ENCODE measurements at places on chromosomes 13 and 19.
A peak's percentile ranks its signal among the peaks of the same experiment; 100 is the strongest.

GRCh38 chr13:41588899-41589298, 131.5 kb downstream of the RGCC start:
- peak; percentile 89 for DNase-seq

DNA sequence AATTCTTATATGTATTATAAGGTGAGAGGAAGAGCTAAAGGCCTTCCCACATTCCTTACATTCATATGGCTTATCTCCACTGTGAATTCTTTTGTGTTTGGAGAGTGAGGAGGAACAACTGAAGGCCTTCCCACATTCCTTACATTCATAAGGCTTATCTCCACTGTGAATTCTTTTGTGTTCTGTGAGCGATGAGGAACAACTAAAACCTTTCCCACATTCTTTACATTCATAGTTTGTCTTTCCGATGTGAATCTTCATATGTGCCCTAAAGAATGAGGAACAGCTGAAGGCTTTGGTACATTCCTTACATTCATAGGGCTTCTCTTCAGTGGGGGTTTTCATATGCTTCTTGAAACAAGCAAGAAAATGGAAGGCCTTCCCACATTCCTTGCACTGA, 13.3 kb downstream of the ZNF699 start:
- peak; percentile 32 for DNase-seq

DNA sequence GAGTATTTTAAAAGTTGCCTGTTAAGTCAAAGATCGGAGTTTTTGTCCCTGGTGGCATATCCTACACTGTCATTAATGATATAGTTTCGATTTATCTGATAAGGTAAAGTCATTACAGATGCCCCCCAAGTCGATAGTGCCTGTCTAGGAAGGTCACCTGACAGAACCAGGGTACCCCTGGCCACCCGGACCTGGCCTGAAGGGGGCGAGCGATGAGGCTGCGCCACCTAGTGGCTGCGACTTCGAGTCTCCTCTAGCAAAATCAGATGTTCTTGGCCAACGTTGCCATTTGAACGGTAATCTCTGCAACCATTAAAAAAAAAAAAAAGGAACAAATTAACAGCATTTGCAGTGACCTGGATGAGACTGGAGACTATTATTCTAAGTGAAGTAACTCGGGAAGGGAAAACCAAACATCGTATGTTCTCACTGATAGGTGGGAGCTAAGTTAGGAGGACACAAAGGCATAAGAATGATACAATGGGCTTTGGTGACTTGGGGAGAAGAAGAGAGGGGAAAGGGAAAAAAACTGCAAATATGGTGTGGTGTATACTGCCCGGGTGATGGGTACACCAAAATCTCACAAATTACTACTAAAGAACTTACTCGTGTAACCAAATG, 565.1 kb downstream of the LIG4 start:
- peak; percentile 48 for DNase-seq

GRCh38 chr13:46484561-46484960, 68.4 kb upstream of the LRCH1 start:
- DNase-seq: no peak

GRCh38 chr13:75901501-75901900, 265.4 kb downstream of the LMO7 start:
- DNase-seq: no peak

GRCh38 chr19:1324806-1325567, 39.3 kb downstream of the EFNA2 start:
- DNase-seq: peak; percentile 88

- DNase-seq: no peak
Measured at GRCh38 chr13:113116871-113117271, 5.7 kb upstream of the F10 start.

- DNase-seq: no peak
Measured at GRCh38 chr13:46004491-46004890, 48.1 kb downstream of the ZC3H13 start.

DNA sequence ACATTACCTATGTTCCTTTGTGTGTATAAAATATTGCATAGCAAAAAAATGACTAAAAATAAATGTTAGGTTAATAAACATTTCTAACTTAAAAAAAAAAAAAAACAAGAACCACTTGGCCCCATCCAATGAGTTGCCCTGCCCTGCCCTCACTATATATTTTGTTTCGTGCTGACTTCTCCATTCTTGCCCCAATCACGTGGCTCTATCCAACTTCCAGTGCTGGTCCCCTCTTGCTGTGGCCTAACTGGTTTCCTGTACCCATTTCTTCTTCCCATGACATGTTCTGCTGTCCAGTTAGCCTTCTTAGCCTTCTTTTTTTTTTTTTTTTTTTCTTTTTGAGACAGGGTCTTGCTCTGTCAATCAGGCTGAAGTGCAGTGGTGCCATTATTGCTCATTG, 151.6 kb downstream of the FOXO1 start:
- no peak for DNase-seq

GRCh38 chr13:30629527-30629926, 11.8 kb downstream of the USPL1 start:
- DNase-seq: no peak

- no peak for DNase-seq
Measured at GRCh38 chr13:38686577-38687245, at the start of gene FREM2. Gene FREM2, plus strand, starts transcription at chr13:38687077. Its CDS starts 268 bp downstream, at chr13:38687345.

GRCh38 chr19:531753-532560, at the start of gene CDC34:
Gene CDC34, plus strand, starts transcription at chr19:531760. Its CDS starts 172 bp downstream, at chr19:531932.
- no peak for DNase-seq

- DNase-seq: peak; percentile 0
Measured at GRCh38 chr13:67416047-67416925, 186.2 kb upstream of the PCDH9 start.

DNA sequence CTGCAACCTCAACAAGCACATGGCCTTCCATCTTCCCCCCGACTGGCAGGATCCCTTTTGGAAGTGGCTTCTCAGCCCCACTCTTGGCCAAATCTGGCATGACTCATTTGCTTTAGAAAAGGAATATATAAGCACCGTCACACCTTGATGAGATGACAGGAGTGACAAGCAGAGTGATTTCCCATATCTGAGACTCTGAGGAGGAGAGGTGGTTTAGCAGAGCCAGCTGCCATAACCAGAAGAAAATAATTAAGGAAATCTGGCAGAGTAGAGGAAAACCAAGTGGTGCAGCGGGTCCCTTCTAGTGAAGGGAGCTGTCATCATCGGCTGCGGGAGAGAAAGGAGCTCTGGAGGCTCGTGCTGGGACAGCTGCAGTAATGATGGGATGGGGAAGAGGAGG, 27.5 kb upstream of the KCTD15 start:
- DNase-seq: no peak

- peak; percentile 11 for DNase-seq
Measured at GRCh38 chr19:1009041-1009980, 9.1 kb downstream of the GRIN3B start.

- no peak for DNase-seq
Measured at GRCh38 chr19:54424201-54424600, 8.9 kb downstream of the TTYH1 start.

DNA sequence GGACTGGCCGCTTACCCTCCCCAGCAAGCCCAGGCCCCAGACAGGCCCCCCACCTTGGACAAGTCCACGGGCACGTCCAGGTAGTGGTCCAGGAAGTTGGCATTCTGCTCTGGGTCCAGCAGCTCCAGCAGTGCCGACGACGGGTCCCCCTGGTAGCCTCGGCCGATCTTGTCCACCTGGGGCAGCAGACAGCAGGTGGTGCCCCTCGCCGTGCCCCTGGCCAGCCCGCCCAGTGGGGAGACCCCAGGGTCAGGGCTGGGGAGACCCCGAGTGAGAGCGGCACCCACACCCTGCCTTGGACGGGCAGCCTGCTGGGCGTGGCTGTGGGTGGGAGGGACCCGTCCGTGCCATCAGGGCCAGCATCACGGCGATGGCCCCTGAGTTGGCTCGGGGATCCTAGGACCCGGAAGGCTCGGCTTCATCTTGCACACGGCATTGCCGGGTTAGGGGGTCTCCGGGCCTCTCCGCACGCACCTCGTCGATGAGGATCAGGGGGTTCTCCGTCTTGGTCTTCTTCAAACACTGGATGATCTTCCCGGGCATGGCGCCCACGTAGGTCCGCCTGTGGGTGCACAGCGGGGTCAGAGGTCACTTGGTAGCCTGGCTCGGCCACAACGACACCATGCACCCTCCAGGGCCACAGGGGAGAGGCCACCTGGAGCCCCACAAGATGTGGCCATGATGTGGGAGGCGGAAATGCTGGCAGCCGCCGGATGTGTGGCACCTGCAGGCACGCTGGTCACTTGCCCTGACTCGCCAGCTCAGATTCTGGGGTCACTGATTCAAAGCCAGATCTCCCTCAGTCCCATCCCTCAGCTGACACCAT, 6.3 kb downstream of the RPL36 start:
- DNase-seq: no peak

- DNase-seq: no peak
Measured at GRCh38 chr13:23235994-23236393, 55.2 kb downstream of the SGCG start.

GRCh38 chr13:68645814-68646213, 1415.7 kb upstream of the PCDH9 start:
- DNase-seq: no peak

DNA sequence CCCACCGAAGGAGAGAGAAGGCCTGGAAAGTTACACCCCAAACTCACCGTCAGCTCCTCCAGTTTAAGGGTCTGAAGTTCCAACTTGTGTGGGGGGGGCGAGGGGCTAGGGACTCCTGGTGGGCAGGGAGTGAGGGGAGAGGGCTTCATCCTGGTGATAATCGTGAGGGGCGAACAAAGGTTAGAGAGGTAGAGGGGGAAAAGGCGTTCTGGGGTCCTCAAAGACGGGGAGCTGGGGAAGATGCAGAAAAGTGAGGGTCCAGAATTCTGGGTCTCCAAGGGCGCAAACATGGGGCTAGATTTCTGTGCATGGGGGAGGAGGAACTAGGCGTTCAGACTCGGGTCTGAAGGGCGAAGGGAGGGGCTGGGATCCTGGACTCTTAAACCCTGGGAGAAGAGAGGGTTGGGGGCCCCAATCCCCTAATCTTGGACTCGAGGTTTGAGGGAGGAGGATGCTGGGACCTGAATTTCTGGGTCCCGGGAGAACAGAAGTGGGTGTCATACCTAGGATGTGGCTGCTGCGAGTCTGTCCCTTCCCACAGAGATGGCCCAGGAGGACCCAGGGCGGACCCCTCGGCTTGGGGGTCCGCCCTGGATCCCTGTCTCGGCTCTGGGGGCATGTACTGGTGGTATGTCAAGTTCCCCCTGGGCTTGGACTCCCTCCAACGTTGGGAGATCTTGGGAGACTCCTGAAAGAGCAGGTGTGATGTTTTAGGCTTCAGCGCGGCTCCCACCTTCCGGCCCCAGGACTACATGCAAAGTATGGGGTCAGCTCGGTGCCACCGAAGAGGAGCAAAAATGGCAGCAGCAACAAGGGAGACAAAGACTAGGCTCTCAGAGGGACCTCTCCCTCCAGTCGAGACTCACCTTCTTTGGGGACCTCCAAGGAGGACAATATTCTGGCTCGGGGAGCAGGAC, 4.5 kb downstream of the MAMSTR start:
- DNase-seq: no peak

DNA sequence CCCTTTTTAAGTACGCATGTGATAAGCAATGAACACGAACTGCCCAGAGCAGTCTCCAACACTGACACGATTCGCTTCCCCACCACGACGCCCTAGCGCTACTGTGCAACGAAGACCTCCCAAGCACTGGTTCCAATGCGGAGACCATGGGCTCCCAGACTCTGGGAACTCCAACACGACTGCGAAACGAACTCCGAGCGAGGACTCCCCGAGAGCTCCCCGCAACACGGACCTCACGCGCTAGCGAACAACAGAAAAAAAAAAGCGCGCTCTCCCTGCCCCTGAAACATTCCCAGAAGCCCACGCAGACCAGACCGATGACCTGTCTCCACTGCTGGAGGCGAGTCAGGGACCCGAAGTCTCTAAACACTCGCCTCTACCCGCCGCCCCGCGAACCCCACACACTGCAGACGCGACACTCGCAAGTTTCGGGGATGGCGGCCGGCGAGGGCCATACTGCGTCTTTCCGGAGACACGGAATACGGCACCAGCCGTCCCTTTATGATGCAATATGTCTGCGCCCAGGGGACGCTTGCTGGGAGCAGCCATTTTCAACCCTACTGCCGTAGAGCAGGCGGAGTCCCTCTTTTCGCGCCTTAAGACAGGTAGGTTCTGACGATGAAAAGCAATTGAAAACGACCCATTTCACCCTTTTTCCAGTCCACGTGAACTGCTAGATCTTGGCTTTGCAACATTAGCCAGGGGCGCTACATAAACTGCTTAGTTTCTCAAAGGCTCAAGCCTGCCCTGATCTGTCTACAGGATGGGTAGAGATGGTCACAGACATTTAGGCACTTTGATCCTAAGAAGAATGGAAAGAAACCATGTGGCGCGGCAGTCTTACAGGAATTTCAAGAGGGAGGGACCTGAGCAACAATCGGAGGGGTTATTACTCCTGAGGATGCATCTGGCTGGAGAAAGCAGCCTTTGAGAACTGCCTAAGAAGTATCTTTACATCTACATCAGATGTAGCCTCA, at the start of gene ZNF577:
Gene ZNF577, minus strand, starts transcription at position 430 of the 977 bp plus-strand sequence. CDS start 7,569 bp downstream, outside the sequence.
- peak; percentile 95 for DNase-seq

GRCh38 chr19:42068756-42069571, 1.0 kb downstream of the GRIK5 start:
- no peak for DNase-seq

- no peak for DNase-seq
Measured at GRCh38 chr19:28553764-28554163, 659.2 kb downstream of the UQCRFS1 start.

DNA sequence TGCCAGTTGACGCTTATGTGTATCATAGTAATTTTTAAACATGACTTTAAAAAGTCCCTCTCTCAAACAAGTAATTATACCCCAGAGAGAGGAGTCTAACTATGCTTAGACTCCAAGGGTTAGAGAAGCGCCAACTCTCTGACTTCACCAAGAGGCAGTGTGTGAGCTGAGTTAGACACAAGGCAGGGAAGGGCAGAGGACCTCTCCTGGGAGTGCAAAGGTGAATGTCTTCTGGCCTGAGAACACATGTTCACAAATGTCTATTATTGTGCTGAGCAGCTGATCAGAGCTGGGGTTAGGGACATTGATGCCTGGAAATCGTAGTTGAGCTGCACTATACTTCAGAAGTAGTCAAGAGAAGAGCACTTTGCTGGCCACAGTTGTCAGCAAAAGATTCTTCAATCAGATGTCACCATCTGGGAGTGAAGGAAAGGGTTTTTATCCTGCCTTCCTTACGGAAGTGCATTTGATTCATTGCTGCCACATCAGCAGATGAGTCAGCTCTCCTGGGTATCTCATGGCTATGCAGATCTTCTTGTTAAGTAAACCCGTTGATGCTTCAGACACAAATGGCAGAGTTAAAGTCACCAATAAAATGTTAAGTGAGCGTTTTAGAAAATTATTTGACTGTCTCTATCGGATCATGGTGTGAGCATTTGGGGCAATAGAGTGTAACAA, 283.2 kb upstream of the ARGLU1 start:
- DNase-seq: peak; percentile 57
